ENCODE measurements at places on chromosomes 5 and 9.

GRCh38 chr9:125133403-125134329 is 9.7 kb downstream of the SCAI start:
- no peak for DNase-seq

DNA sequence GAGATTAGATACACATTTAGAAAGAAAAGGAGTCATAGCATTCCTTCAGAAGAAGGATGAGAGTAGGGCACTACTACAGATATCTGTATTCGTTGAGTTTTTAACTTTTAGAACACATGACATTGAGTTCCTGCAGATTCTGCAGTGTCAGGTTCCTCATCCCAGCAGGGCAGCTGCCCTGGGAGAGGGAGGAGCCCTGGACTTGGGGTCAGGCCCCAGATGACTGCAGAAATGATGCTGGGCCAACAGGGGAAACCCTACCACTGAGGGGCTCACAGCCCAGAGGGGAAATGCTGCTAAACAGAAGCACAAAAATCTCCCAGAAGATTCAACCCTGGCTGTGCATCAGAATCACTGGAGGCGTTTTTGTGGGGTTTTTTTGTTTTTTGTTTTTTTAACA is 68.9 kb upstream of the TAF1L start:
- no peak for DNase-seq

DNA sequence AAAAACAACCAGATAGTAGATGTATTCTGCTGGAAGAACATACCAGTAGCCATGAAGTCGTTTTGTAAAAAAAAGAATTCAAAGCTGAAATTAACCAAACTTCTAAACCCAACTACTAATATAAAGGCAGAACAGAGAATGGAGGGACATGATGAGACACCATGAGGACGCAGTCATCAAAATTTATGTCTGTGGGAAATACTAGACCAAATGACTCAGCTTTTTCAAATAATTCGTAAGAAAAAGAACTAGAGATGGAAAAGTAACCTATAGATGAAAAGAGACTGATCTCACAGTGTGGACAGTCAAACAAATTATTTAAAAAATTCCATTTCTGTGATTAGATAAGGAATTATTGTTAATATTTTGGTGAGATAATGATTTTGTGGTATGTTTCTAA is 10.3 kb downstream of the TTC23L start:
- no peak for DNase-seq

- DNase-seq, result no peak
Observed at GRCh38 chr5:33146881-33147280, 293.9 kb upstream of the TARS1 start.

DNA sequence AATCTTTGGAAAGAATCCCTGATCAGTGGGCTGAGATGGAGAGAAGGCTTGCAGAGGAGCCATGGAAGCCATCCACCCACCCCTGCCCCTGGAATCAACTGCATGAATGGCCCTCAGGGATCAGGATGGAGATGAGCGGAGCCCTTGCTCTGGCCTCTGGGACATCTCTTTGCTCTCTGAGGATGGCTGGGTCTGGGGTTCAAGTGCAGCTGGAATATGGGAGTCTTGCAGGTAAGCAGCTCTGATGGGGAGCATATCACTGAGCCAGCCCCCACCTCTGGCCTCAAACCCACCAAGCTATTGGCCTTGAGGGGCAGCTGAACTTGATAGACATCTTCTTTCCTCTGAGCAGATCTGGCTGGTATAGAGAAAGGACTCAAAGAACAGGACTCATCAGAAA is 76.1 kb downstream of the C5orf15 start:
- DNase-seq, result no peak

GRCh38 chr5:159211729-159212174 is 2.4 kb upstream of the RNF145 start:
- DNase-seq, result no peak

GRCh38 chr9:130608554-130609134 is 29.3 kb downstream of the FUBP3 start:
- DNase-seq, result no peak

GRCh38 chr5:51495672-51496071 is 112.4 kb downstream of the ISL1 start:
- peak; percentile 9 for DNase-seq

- DNase-seq, result no peak
Observed at GRCh38 chr5:149724884-149725283, 5.2 kb upstream of the PPARGC1B start.

- DNase-seq, result no peak
Observed at GRCh38 chr5:149490599-149491485, 60.4 kb downstream of the CSNK1A1 start.

- DNase-seq, result no peak
Observed at GRCh38 chr5:5505815-5506214, 83.3 kb downstream of the ICE1 start.

DNA sequence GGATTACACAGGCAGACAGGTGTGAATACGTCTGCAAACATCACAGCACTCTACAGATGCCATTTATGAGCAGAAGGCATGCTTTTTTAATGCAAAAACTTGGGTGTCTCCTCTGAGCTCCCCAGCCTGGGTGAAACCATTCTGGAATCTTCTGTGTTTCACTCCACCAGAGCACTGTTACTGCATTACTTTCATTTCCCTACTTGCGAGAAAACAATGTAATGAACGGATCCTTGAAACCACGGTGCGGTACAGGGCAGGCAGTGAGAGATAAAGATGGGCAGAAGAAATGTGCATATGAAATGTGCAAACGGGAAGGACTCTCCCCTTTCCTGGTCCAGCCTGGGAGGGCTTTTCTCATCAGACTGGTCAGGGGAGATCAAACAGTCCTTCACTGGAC is 584.3 kb upstream of the KLF4 start:
- no peak for DNase-seq

DNA sequence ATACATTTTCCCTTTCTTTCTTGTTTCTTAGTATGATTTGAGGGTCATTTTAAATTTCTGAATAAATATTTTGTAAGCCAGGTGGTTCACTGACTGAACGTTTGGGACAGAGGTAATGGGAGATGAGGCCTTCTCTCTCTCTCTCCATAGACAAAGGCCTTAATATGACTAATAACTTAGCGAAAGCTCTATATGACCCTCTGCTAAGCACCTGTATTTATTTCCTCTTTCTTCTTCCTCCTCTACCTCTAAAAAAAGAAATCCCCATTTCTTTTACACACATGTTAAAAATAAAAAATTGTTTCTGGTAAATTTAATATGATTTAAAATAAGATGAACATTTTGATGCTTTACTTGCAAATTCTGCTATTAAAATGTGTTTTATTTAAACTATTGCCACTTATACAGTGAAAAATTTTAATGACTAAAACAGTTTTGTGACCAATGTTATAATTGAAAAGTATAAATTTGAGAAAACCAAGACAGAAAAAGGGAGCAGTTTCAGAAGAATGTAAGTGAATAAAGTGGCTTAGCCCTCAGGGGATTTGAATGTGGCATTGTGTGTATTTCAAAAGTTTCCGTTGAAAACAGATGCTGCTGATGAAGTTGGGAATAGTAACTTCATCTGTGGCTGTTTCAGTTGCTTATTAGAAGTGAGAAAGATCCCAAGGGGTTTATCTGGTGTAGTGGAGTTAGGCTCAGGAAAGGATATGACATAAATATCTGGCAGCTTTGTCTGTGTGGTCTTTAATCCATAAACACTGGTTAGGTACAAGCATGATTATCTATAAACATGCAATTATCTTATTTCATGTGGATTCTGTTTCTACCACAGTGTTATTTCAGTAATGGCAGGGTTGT is 128.6 kb upstream of the GRHPR start:
- DNase-seq, result no peak

DNA sequence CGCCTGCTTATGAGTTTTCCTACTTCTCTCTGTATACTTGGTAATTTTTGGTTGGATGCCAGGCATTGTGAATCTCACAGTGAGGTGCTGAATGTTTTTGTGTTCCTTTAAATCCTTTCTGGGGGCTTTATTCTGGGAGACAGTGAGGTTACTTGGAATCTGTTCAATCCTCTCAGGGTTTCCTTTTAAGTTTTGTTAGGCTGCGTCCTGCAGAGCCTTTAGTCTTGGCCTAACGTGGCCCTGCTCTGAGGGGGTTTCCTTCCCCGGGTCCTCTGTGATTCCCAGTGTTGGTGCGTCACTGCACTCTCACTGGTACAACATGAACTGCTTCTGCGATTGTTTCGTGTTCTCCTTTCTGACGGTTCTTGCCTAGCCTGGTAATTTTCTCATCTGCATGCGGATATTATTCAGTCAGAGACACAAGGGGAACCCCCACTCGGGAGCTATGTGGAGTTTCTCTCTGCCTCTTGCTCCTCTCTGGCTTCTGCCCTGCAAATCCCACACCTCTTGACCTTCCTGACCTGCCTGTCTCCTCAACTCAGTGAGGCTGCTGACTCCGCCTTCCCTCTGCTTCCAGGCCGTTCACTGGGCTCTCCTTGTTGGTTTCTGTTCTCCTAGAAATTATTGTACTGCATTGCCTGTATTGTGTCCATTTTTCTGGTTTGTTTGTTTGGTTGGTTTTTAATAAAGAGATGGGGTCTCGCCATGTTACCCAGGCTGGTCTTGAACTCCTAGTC is 128.1 kb downstream of the DAB2IP start:
- no peak for DNase-seq

DNA sequence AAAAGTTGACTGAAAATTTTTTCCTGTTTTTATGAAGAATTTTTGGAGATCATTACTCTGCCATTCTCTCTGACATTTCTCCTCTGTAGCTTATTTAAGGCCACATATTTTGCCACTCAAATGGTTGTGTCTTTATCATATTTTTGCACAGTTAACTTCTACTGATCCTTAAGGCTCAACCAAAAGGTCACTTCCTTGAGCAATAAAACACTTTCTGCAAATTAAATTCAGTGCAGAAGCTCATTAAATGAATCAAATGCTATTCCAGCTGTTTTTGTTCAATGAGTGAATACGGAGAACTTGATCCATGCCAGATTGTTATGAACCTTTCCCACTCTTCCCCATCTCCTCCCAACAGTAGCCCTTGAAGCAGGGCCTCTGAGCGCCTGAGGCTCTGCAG is 93.8 kb upstream of the EPB41L4A start:
- no peak for DNase-seq

DNA sequence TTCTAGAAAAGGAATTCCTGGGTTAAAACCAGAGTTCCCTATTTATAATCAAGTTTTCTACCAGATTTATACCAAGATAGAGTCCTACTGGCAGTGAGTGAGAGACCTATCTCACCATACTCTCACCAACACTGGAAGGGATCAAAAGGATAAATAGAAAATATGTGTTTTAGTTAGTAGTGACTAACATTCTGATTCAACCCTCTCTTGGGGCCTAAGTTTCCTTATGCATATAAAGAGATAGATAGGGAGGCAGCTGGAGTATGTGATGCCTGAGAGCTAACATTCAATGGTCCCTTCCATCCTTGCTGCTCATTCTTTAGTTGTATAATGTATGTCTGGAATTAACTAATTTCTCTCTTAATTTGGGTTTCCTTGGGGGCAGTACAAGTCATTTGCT is 32.0 kb downstream of the CKMT2 start:
- no peak for DNase-seq

DNA sequence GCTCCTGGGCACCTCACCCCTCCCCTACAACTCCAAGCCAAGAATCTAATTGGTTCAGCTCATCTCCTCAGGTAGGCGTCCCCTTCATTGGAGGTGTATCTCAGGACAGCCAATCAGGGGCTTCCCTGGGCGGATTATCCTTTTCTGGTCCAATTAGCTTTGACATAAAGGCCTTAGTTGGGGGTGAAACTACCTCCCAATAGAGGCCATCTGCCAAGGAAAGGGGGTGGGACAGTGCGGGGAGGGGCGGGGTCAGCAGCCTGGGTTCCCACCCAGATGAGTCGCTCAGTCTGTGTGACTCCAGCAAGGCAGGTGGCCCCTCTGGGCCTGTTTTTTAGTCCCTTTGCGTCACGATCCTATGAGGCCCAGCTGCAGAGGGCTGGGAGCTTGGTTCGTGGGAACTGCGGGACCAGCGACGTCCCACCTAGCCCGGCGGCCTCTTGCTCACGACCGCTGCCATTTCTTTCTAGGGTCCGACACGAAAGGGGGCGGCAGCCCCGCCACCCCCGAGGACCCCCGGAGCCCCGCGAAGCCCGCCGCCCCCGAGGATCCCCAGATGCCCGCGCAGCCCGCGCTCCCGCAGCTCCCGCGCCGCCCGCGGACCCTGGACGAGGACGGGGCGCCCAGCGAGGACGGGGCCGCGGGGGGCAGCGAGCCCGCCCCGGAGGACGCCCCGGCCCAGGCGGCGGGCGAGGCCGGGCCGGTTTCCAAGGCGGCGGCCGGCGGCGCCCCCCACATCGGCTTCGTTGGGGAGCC is 8.9 kb downstream of the PRRT1B start:
- DNase-seq, result no peak
